Kasumi-1 (cell line): ENCODE measurements at places on chromosomes 2 and 18.
A peak's percentile ranks its signal among the peaks of the same experiment; 100 is the strongest.

DNA sequence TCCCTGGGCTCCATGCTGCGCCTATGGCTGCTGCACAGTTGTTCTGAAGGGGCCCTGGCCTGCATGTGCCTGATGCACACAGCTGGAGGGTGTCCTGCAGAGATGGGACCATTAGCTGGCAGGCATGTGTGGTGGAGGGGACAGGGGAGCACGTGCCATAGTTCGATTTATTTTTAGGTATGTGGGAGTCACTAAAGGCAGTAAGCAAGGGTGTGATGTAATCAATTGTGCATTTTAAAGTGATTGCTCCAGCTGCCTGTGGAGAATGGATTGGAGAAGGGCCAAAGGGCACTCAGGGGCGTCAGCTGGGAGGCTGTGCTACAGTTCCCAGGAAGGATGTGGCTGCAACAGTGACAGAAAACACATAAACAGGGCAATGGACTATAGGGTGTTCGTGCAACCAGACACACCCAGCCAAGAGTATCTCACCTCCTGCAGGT lies 205.1 kb downstream of the ARL4C start:
- DNase-seq = peak; percentile 27

- DNase-seq = no peak
Measured at GRCh38 chr2:20080428-20080827, 29.0 kb upstream of the LAPTM4A start.

DNA sequence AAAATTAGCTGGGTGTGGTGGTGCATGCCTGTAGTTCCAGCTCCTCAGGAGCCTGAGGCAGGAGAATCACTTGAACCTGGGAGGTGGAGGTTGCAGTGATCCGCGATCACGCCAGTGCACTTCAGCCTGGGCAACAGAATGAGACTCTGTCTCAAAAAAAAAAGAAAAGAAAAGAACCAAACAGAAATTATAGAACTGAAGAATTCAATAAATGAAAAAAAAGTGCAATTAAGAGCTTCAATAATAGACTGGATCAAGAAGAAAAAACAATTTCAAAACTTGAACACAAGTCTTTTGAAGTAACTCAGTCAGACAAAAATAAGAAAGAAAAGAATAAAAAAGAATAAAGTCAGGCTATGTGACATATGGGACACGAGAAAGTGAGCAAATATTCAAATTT lies 175.8 kb upstream of the ZSWIM2 start:
- DNase-seq = no peak

DNA sequence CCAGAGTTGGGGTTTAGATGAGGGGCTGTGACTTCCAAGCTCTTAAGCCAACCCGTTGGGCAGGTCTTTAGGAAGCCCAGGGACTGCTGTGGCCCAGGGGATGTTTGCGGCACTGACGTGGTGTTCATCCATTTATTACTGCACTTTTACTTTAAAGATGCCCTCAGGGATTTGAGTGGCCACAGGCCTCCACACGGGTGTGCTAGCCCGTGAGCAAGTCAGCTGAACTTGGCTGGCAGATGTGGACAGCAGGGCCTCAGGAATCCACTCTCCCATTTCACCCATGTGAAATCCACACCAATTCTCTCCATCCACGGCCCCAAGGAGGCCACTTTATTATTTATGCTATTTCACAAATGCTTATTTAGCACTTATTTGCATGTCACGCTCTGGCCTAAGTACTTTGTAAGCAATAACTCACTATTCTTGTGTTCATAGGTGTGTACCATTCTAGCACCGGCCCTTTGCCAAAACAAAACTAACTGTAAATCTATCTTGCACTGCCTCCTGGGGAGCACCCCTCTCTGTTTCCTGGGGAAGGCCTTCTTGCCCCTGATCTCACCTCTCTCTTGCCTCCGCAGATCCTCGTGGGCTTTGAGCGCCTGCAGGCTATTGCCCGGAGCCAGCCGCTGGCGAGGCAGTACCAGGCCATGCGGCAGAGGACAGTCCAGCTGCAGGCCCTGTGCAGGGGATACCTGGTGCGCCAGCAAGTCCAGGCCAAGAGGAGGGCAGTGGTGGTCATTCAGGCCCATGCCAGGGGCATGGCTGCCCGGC lies 39.1 kb upstream of the GPR17 start:
- no peak for DNase-seq

DNA sequence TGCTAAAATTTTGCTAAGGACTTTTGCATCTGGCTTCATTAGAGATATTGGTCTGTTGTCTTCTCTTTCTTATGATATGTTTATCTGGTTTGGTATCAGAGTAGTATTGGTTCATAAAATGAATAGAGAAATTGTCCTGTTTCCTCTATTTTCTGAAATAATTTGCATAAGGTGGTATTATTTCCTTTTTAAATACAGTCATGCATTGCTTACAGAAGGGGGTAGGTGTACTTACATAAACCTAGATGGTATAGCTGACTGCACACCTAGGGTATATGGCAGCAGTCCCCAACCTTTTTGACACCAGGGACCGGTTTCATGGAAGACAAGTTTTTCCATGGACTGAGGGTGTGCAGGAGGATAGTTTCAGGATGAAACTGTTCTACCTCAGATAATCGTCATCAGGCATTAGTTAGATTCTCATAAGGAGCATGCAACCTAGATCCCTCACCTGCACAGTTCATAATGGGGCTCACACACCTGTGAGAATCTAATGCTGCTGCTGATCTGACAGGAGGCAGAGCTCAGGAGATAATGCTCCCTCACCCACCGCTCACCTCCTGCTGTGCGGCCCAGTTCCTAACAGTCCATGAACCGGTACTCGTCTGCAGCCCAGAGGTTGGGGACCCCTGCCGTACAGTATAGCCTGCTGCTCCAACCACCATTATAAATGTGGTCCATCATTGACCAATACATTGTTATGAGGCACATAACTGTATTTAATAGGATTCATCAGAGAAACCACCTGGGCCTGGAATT lies 189.2 kb downstream of the FAM210A start:
- no peak for DNase-seq

DNA sequence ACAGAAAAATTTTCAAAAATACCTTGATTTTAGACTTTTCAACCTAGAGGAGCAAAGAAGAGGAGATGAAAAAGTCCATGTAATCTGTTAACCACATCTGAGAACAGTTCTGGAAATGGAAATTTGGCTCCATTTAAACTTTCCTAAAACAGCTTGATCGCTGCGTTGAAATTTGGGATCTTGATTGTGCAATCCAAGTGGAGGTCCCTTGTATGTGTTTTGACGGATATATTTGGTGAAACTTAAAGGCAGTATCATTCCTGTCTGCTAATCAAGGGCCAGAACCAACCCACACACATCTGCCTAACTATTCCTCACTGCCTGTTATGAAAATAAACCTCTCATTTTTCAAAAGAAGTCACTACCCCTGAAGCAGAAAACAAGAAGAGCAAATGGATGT lies 46.6 kb downstream of the SPATS2L start:
- DNase-seq = no peak

DNA sequence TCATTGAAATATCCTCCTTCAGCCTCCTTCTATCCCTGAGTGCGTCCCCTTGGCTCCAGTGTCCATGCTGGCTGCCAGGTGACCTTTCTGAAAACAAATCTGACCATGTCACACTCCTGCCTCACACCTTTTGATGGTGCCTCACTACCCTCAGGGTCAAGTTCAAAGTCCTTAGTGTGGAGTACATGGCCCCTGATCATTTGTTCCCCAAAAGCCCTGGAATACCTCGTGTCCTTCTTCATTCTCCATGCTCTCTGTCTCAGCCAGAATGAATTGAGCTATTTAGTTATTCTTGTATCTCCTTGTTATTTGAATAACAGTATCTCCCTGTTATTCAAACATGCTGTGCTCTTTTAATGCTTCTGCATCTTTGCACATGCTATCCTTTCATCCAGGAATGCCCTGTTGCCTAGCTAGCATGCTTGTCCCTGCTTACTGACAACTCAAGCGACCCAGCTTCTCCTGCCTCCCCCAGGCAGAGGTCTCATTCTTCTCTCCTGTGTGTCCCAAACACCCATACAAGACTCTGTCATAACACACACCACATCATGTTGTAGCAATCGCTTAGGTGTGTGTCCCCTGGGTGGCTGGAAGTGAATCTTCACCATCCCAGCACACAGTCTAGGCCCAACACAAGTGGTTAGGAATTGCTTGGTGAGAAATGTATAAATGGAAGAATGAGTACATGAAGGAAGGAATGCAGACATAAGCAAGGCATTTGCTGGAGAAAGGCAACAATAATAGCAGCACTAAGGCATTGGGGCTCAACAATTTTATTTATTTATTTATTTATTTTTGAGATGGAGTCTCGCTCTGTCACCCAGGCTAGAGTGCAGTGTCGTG lies 144.0 kb downstream of the DDX1 start:
- no peak for DNase-seq

DNA sequence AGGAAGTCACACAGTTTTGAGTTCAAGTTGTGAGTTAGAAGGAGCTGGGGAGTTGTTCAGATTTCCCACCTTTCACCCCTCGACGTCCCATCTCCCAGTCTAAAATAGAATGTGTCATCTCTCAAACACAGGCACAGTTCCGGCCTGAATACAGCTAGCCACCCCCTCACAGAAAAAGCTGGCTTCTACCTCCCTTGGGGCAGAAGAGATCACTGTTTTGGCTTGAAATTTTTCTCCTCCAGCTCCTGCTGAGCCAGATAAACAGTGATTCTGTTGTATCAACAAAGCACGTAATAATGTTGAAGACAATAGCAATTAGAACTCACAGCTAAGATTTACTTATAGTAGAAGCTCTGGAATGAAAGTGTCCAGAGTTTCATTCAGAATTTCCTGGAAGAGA lies 74.7 kb downstream of the KIAA2012 start:
- no peak for DNase-seq

DNA sequence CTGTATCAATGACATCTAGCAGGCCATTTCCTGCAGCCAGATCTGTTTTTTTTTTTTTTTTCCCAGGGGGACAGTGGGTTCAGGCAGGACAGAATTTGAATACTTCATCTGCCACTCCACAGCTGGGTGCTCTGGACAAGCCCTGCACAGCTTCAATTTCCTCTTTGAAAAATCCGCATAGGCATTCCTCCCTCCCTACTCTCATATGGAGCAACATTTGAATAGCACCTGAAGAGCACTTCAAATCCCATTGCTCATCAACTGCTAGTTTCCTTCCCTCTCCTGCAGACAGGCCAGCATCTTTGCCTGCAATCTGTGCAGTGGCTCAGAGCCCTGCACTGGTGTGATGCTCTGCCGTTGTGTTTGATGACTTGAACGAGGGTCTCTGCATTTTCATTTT lies 326.3 kb downstream of the TSN start:
- no peak for DNase-seq

GRCh38 chr2:197599285-197599965 lies 76.0 kb downstream of the RFTN2 start:
- peak; percentile 89 for DNase-seq

GRCh38 chr2:96881349-96882195 lies 11.7 kb upstream of the SEMA4C start:
- DNase-seq = no peak

GRCh38 chr18:36628435-36629137 lies 200.2 kb downstream of the TPGS2 start:
- no peak for DNase-seq
